IMR-90 (cell line): ENCODE measurements at places on chromosomes 2 and 18. TPM values are rescaled to one million over a fixed set of nuclear protein-coding genes. Genes with fewer than 3 reads are reported as not detected.
A peak's percentile ranks its signal among the peaks of the same experiment; 100 is the strongest.

GRCh38 chr18:23302851-23303527 lies 150.1 kb upstream of the RIOK3 start:
- H3K27me3 ChIP-seq: no peaks in the 10 kb centered on the region
- H3K36me3 ChIP-seq: no peaks in the 10 kb centered on the region
- peak overlapping the region; percentile 95 for H3K27ac ChIP-seq
- peak; percentile 81 for DNase-seq

DNA sequence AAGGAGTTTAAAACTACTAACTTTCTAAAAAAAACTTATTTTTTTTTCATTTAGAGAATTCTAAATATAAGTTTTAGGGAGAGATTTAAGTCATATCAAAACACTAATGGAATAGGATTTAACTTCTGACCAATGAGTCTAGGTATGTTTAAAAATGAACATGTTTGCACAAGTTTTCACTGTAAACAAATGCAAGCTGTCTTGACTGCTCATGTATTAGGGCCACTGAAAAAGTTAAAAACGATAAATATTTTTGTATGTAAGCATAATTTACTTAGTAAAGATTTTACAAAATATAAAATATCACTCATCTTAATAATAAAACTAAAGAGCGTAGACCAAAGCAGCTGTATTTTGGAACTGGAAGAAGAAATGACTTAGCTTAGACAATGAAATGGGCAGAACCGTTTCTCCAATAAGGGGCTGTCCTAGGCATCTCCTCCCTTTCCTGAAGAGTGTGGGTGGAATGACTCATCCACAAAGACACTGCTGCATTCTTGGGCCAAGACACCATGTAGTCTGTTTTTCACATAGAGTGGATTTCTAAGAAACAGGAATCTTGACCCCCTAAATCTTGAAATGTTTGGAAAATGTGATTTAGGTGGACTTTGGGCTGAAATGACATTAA lies 118.8 kb downstream of the MEP1B start:
- H3K4me1 ChIP-seq: peaks cover 2% of the 10 kb centered on the region
- no peaks in the 10 kb centered on the region for H3K27me3 ChIP-seq
- no peak overlapping the region for H3K27ac ChIP-seq
- DNase-seq: peak; percentile 94
- H3K36me3 ChIP-seq: no peaks in the 10 kb centered on the region

DNA sequence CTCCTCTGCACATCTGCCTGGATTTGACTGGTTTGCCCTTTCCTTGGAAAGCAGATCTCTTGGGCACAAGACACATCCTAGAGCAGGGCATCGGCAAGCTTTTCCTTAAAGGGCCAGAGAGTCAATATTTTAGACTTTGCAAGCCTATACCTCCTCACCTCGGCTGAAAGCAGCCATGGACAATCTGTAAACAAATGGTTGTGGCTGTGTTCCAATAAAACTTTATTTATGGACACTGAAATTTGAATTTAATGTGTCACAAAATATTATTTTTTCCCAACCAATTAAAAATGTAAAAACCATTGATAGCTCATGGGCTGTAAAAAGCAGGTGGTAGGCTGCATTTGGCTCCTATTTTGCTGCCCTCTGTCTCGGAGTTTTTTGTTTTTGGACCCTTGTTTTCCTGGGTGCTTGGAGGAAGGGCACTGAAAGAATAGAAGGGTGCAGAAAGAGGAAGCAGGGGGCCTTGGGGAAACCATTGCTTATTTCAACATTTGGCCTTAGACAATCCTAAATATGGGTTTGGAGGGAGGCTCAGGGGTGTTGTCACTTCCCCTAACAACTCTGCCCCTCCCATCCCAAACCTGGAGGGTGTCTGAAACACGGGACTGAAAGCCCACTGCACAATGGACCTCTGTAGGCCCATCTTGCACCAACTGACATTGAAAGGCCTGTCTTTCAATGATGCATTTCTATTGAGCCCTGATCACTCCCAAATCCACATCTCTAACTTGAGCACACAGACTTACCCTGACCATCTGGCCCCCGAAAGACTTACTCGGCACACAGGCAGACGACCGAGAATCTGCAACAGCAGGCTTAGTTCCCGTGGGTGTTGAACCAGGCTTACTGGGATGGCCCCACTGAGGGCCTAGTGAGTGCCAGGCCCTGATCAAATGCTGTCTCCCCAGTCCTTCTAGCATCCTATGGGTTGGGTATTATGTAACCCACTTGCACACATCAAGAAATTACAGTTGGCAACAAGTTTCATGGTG lies 7.1 kb upstream of the ZFP36L2 start:
- no peak overlapping the region for H3K27ac ChIP-seq
- peaks cover 2% of the 10 kb centered on the region; the same call in 1 of the 2 replicates for H3K4me1 ChIP-seq
- H3K4me3 ChIP-seq: no peak overlapping the region
- H3K36me3 ChIP-seq: no peaks in the 10 kb centered on the region; the same call in 1 of the 2 replicates
- no peaks in the 10 kb centered on the region for H3K27me3 ChIP-seq
- no peak for DNase-seq

DNA sequence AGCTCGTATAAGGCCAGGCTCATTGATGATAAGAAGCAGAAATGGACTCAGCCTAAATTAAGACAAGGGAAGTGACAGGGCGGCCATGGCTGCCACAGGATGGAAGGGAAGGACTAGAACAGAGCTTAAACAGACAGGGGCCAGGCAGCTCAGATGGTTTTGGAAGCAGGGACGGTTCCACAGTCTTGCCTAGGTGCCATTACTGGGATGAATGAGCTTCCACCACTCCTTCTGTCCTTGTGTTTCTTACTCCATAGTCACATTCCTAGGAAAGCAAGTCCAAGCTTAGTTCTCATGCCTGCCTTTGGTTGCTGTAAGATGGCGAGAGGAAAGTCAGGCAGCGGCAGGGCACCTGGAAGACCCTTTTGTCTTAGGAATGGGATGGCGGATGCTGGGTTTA lies 11.9 kb downstream of the GNLY start:
- peaks cover 20% of the 10 kb centered on the region for H3K4me1 ChIP-seq
- no peaks in the 10 kb centered on the region for H3K36me3 ChIP-seq
- no peak overlapping the region for H3K27ac ChIP-seq
- H3K27me3 ChIP-seq: no peaks in the 10 kb centered on the region; the same call in 1 of the 2 replicates
- H3K4me3 ChIP-seq: no peak overlapping the region
- no peak for DNase-seq

- H3K4me1 ChIP-seq: no peaks in the 10 kb centered on the region
- DNase-seq: no peak
- H3K4me3 ChIP-seq: no peak overlapping the region
- no peaks in the 10 kb centered on the region for H3K36me3 ChIP-seq
- H3K27me3 ChIP-seq: peaks cover 1% of the 10 kb centered on the region; the same call in 1 of the 2 replicates
- no peak overlapping the region for H3K27ac ChIP-seq
Observed at GRCh38 chr18:37506001-37506400, 59.6 kb downstream of the CELF4 start.

- no peak overlapping the region for H3K4me3 ChIP-seq
- no peaks in the 10 kb centered on the region for H3K36me3 ChIP-seq
- peak; percentile 48 for DNase-seq
- H3K27ac ChIP-seq: 0 out of 2 replicates have a peak overlapping the region, but pooled peaks have one; percentile 11
- peaks cover 31% of the 10 kb centered on the region for H3K4me1 ChIP-seq
- H3K27me3 ChIP-seq: no peaks in the 10 kb centered on the region
Observed at GRCh38 chr18:77062518-77063003, 70.0 kb downstream of the MBP start.

- H3K27me3 ChIP-seq: no peaks in the 10 kb centered on the region
- H3K4me1 ChIP-seq: peaks cover 15% of the 10 kb centered on the region
Observed at GRCh38 chr18:24054130-24054529, 39.6 kb downstream of the TTC39C start.

- no peaks in the 10 kb centered on the region for H3K4me1 ChIP-seq
- no peaks in the 10 kb centered on the region for H3K36me3 ChIP-seq
- H3K27ac ChIP-seq: no peak overlapping the region
- no peak overlapping the region for H3K4me3 ChIP-seq
Observed at GRCh38 chr2:74347303-74347702, 4.1 kb upstream of the SLC4A5 start.

DNA sequence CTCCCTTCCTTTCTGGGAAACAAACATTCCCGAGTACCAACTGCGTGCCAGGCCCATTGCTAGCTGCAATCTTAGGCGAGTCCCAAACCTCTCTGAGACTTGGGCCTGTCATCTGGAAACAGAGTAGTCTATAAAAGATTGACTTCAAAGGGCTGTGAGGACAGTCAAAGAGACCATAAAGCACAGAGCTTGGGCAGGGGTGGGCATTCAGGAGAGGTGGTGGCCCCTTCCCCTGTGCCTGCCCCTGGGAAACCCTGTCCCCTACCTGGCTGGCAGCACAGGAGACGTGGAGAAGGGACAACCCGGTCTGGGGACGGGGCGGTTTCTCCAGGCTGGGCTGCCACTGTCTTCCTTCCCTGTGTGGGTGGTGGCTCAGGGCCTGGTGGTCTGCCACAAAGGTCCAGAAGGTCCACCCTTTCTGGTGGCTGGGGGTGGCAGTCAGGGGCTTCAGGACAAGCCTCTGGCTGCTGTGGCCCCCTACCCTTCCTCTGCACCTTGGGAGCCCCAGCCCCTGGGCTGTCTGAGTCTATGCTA lies 33.9 kb upstream of the FOSL2 start:
- no peak overlapping the region for H3K27ac ChIP-seq
- DNase-seq: no peak
- peaks cover 24% of the 10 kb centered on the region for H3K4me1 ChIP-seq
- H3K4me3 ChIP-seq: no peak overlapping the region
- no peaks in the 10 kb centered on the region for H3K36me3 ChIP-seq

DNA sequence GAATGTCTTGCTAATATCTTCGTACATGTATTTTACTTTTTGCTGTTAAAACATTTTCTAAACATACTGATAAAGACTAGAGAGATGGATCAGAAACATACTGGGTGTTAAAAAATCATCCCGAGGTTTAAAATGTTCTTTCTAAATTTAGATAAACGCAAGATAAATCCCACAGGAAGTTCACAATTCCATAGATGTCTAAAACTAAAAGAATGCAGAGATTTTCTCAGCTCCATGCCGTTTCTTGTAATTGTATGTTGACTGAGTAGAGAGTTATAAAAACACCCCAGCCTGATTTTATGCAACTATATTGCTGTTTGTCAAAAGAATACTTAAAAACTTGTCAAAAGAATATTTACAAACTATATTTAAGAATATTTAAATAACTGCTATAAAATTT lies 455.7 kb downstream of the ARHGAP15 start:
- no peaks in the 10 kb centered on the region; the same call in 1 of the 2 replicates for H3K4me1 ChIP-seq
- H3K27ac ChIP-seq: no peak overlapping the region
- DNase-seq: no peak
- H3K27me3 ChIP-seq: no peaks in the 10 kb centered on the region
- H3K4me3 ChIP-seq: no peak overlapping the region

GRCh38 chr2:12884713-12885282 lies 168.1 kb downstream of the TRIB2 start:
- no peaks in the 10 kb centered on the region for H3K27me3 ChIP-seq
- peak; percentile 54 for DNase-seq
- H3K27ac ChIP-seq: no peak overlapping the region
- no peaks in the 10 kb centered on the region for H3K36me3 ChIP-seq

DNA sequence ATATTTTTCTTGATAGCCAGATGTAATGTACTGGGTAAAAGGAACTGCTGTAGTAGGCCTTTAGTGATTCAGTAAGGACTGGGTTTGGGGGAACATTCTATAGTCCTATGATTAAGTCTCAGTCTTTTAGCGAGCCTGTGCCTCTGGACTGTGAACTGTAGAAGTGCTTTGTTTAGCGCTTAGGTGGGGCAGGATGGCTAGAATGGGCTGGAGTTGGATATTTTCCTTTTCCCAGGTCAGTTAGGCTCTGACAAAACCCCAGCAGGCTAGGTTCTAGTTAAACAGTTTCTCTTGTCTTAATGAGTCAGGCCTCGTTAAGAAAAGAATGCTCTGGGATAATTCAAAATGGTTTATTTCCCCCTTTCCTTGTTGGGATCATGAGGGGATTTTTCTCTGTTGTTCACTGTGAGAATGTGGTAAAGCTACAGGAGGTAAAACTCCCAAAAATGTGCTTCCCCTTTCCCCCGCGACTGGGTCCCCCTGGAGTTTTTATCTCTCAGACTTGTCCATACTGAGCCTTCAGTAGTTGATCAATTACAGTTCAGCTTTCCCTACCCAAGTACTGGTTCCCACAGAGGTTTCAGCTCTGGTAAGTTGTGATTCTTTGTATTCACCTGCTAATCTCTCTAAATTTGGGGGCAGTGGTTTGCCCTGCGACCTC lies 31.5 kb downstream of the EHBP1 start:
- H3K4me3 ChIP-seq: no peak overlapping the region
- peaks cover 4% of the 10 kb centered on the region; the same call in 1 of the 2 replicates for H3K4me1 ChIP-seq
- no peak for DNase-seq
- H3K27ac ChIP-seq: no peak overlapping the region
- no peaks in the 10 kb centered on the region for H3K27me3 ChIP-seq

DNA sequence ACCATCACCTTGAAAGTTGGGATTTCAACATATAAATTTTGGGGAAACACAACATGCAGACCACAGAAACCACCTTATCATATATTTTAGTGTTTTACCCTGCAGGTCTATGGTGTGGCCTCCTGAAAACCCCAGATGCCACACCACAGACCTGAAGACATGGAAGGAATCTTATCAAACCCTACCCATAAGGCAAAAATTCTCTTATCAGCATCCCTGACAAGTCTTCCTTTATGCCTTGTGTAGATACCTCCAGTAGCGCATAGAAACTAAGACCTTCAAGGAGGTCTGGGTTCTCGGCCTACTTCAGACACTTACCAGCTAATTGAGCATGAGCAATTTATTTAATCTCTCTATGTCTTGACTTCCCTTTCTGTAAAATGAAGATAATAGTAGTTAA lies 59.1 kb upstream of the SLC14A2 start:
- H3K36me3 ChIP-seq: no peaks in the 10 kb centered on the region
- DNase-seq: no peak
- no peak overlapping the region for H3K27ac ChIP-seq
- no peak overlapping the region for H3K4me3 ChIP-seq

GRCh38 chr2:9071032-9071431 lies 67.5 kb upstream of the MBOAT2 start:
- no peaks in the 10 kb centered on the region for H3K27me3 ChIP-seq
- no peaks in the 10 kb centered on the region for H3K36me3 ChIP-seq
- peaks cover 12% of the 10 kb centered on the region for H3K4me1 ChIP-seq
- DNase-seq: peak; percentile 89

DNA sequence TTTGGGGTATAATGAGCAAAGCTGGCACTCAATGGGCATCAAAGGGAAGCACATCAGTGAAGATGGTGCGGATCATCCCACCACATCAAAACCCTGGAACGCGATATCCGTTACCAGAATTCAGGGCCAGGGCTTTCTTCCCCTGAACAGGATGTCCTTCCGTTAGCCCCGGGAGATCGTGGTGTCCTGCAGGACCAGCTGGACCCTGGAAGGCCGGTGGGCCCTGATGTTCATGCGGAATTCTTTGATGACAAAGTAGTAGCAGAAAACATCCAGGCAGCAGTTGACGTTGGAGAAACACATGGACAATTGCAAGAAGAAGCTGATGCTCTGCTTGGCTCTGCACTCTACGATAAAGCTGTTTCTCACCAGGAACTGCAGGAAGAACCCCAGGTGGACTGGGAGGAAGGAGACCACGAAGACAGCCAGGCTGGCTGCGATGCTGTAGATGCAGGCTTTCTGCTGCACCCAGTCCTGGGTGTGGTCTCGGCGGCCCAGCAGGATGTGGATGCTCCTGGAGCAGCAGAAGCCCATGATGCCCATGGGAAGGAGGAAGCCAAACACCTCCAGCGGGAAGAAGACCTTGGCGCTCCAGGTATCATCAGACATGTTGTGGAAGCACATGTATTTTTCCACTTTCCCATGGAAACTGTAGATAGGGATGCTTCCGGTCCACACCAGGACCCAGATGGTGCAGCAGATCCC lies 15.0 kb downstream of the GPR55 start:
- no peak overlapping the region for H3K4me3 ChIP-seq
- DNase-seq: no peak
- H3K27me3 ChIP-seq: peaks cover 10% of the 10 kb centered on the region; the same call in 1 of the 2 replicates
- H3K4me1 ChIP-seq: peaks cover 6% of the 10 kb centered on the region
- no peak overlapping the region for H3K27ac ChIP-seq

The KIF5C gene
- 0.18 and 0.28 TPM in 2 replicates for total RNA-seq

The ACVR1C gene
- 0.18 and 0.28 TPM in 2 replicates for total RNA-seq

The COPS7B gene
- total RNA-seq: 22.2 and 23.1 TPM in 2 replicates

The MAP3K19 gene
- total RNA-seq: not detected in 2 replicates

The ARHGEF4 gene
- 2.7 and 3.3 TPM in 2 replicates for total RNA-seq

The PLEK gene
- under 0.01 TPM in 1 of 2 replicates, not detected in the other for total RNA-seq
